ENCODE measurements at places on chromosomes 2 and 18. TPM values are rescaled to one million over a fixed set of nuclear protein-coding genes. Genes with fewer than 3 reads are reported as not detected.

FBXO36 gene
- total RNA-seq, result 3.5 TPM

- no peaks in the 10 kb centered on the region for H3K4me1 ChIP-seq
- peaks cover 16% of the 10 kb centered on the region for H3K36me3 ChIP-seq
- H3K27ac ChIP-seq, result no peak overlapping the region
- H3K4me3 ChIP-seq, result no peak overlapping the region
These were observed 276.1 kb upstream of the CYP26B1 start for GRCh38 chr2:72423756-72424155.

GRCh38 chr2:188338463-188338862 is 46.8 kb downstream of the GULP1 start:
- H3K4me3 ChIP-seq, result no peak overlapping the region
- H3K27ac ChIP-seq, result no peak overlapping the region
- H3K4me1 ChIP-seq, result peaks cover 39% of the 10 kb centered on the region
- H3K27me3 ChIP-seq, result no peaks in the 10 kb centered on the region
- H3K36me3 ChIP-seq, result peaks cover 22% of the 10 kb centered on the region

DNA sequence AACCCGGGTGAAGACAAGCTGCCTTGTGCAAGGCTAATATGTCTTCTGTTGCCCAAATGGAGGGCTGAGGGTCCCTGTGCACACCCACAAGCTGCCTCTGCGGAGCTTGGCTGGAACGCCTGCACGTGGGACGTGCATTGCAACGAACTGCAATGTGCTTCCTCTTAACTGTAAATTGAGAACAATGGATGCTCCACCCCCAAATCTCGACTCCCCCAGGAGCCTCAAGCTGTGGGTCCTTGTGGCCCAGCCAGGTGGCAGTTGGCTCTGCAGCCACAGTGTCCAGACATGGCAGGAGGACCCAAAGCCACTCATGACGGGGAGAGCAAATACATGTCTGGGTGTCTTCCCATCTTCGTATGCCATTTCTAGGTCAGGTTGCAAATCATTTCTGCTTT is 90.1 kb downstream of the TWIST2 start:
- no peak overlapping the region for H3K27ac ChIP-seq
- H3K4me1 ChIP-seq, result no peaks in the 10 kb centered on the region
- no peaks in the 10 kb centered on the region for H3K36me3 ChIP-seq
- no peak for DNase-seq
- H3K27me3 ChIP-seq, result peaks cover 12% of the 10 kb centered on the region

- H3K4me3 ChIP-seq, result no peak overlapping the region
- no peaks in the 10 kb centered on the region for H3K27me3 ChIP-seq
- no peak for DNase-seq
- H3K4me1 ChIP-seq, result no peaks in the 10 kb centered on the region
- no peak overlapping the region for H3K27ac ChIP-seq
These were observed 70.1 kb downstream of the TSHZ1 start for GRCh38 chr18:75280427-75281280.

Measured in neural crest cell (in vitro differentiated cells).